ENCODE measurements at places on chromosomes 4 and X.

DNA sequence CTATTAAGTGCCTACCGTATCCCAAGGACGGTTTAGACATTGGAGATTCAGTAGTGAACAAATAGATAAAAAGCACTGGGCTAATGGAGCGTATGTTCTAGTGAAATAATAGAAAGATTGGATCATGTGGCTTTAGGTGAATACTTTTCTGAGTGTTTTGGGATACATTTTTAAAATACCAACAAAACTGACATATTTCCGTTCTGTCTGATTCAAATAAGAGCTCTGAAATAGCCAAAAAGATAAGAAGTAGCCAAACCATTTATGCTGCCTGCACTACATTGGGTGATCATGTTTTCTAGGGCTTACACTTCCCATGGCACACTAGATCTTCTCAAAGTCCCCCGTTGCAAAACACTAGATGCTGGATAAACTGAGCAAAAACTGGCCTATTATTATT lies 14.2 kb downstream of the IGFBP7 start:
- no peak for DNase-seq

DNA sequence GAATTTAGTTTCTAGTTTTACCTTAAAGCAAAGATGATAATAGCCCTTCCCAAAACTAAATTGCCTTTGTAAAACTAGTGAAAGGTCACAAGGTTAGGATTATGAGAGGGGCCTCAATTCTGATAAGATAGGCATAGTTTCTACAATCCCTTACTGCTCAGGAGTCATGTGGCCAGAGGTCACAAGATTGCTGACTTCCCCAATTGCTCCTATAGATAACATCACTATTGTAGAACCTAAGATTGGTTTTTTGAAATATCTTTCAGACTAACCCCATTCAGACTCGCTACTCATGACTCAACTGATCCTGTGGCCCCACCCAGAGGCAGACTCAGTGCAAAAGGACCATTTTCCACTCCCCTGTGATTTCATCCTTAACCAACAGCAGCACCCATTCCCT lies 70.3 kb downstream of the SCD5 start:
- no peak for DNase-seq

DNA sequence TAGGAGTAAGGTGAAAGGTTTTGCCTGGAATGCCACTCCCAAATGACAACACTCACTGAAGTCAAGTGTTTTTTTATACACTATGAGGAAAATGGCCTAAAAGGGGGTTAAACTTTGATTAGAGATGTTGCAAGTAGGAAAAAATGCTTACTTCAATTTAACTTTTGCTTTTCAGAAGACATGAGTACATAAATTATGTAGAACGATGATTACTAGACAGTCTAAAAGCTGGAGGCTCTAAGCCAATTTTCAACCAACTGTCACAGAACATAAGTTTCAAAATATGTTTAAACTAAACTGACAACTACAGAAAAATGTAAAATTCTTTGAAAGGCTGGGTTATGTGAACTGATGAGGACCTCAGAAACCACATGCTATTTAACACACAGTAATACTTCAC lies 83.4 kb downstream of the SHISA3 start:
- DNase-seq = no peak

GRCh38 chr4:57373991-57374390 lies 263.8 kb upstream of the IGFBP7 start:
- DNase-seq = no peak

DNA sequence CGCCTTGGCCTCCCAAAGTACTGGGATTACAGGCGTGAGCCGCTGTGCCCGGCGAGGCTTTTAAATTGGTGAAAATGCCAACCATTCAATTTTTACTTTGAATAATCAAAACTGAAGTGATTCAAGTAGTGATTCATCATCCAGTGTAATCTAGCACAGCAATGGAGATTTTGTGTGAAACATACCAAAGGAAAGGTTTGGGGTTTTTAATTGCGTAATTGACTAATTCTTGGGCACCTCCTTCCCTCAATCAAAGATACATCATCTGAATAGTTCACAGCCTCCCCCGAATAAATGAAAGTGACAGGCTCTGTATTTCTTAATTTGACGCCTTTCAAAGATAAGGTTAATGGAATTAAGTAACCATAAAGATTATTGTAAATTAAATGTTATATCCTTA lies 69.0 kb downstream of the DMD start:
- no peak for DNase-seq

DNA sequence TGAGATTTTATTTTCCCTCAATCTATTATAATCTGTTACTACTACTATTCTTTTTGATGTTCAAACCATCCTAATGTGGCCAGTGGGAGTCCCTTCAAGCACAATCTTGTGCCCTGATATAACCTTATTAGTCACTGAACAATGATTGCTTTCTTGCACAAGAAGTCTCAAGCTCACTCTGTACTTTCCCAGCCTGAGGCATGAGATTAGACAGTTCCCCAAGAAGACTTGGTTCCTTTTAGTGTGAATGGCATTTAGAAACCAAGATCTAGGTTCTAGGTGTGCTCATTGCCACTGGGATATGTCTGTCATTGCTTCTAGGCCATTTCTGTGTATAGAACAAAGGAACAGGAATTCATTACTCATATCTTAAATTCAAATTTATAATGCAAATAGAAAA lies 28.0 kb upstream of the RBM41 start:
- DNase-seq = no peak

- DNase-seq = no peak
Observed at GRCh38 chr4:6764976-6765620, 17.4 kb upstream of the KIAA0232 start.

DNA sequence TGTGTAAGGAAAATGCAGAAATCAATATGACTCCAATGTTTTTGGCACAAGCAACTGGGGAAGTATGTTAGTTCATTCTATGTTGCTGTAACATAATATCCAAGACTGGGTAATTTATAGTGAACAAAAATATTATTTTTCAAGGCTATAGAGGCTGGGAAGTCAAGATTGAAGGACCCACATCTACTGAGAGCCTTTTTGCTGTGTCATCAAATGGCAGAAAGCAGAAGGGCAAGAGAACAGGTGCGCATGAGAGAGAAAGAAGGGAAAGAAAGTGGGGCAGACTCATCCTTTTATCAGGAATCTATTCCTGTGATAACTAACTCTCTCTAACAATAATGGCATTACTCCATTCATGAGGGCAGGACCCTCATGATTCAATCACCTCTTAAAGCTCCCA lies 237.2 kb downstream of the FAT4 start:
- DNase-seq = no peak

GRCh38 chr4:10007793-10008608 lies 13.3 kb downstream of the SLC2A9 start:
- DNase-seq = peak; percentile 7

DNA sequence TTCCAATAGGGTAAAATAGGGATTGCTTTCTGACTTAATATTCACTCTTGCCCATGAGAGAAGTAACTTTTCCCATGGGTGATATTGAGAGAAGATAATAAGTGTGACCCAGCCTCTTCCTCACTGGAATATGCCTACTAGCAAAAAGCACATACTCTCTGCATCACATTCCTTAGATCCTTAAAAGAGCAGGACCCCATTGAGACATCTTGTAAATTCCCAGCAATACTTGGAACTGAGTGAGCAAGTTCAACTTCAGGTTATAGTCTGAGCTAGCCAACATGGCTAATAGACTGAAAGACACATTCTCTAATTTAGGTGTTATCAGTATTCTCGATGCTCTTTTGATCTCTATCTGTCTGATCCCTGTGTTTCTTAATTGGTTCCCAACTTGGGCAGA lies 1372.3 kb downstream of the STIM2 start:
- DNase-seq = no peak

DNA sequence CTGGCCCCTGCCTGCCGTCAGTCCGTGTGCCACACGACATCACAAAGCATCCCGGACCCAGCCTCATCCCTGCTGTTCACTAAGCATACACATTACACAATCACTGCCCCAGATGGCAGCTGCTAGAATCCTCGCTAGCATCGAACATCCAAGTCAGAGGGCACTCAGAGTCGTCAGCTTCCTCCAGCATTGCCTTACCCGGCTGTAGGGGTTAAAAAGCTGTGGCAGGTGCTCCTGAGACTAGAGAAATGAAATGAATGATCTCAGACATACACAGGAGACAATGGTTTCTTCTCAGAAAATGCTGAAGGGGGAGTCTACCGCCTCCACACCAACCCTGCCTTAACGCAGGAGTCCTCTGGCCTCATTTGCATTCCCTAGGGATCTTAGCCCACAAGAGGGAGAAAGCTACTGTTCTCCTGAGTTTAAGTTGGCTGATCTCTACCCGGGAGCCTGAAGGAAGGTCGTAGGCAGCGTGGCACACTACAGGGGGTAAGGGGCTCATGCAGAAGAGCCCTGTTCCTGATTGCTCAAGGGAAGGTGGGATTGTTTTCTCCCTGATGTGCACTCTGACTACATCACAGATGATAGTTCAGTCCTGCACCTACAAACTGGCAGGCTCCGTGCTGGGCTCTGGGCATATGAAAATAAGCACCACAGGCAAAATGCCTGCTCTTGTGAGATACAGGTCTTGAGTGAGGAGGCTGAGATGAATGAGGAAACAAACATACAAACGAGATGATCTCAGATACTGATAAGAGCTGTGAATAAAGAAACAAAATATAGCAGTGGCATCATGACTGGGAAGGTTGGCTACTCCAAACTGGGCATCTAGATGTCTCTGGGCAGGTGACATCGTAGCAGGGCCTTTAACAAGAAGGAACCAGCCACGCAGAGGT lies 2.6 kb upstream of the KIAA0232 start:
- peak; percentile 53 for DNase-seq

DNA sequence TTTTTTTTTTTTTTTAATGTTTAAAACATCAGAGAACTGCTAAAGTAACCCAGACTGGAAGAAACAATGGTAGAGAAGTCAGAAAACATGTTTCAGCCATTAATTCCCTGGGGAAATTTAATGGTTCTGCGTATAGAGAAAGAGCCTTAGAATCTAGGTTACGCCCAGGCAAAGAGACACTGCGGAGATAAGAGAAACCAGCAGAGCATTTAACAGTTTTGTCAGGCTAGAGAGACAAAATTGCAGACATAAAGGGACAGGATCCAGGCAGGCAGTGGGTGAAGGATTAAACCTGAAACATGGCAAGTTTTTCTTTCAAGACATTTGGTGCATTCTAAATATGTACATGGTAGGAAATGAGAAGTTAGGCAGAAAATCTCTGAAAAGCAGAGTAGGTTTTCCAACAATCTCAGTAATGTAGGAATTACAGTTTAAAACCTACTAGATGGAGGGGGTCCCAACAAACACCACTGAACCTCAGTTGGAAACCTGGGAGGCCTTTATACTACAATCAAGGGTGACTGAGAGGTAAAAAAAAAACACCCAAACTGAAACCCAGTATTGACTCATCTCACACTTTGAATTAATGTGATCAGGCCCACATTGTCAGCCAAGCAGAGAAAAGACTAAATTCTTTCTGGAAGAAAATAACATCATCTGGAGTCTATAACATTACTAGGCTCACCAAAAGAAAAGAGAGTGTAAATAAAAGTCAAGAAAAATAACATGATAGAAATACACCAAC lies 254.2 kb upstream of the NWD2 start:
- DNase-seq = no peak

- no peak for DNase-seq
Observed at GRCh38 chrX:41921492-41922430, 1.6 kb downstream of the CASK start.

- DNase-seq = no peak
Observed at GRCh38 chr4:76562161-76562560, 127.1 kb downstream of the SHROOM3 start.

GRCh38 chrX:84118769-84119168 lies 69.2 kb downstream of the RPS6KA6 start:
- no peak for DNase-seq

GRCh38 chr4:165433529-165433928 lies 54.7 kb downstream of the CPE start:
- DNase-seq = no peak

DNA sequence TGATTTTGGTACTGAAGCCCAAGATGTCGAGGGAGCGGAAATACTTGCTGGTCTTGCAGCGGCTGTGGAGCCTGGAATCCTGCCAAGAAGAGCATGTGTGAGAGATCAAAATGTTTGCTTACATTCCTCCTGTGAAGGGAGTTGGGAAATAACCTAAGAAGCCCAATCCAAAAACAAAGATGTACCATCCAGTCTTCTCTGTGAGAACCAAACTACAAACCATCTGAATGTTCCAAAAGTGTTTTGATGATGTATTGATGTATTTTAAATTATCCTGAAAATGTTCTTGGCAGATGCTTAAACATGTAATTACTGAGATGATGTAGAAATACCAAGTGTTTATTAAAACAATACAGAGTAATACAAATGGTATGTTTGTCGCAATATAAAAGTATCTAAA lies 10.1 kb upstream of the ADH1A start:
- DNase-seq = peak; percentile 1

DNA sequence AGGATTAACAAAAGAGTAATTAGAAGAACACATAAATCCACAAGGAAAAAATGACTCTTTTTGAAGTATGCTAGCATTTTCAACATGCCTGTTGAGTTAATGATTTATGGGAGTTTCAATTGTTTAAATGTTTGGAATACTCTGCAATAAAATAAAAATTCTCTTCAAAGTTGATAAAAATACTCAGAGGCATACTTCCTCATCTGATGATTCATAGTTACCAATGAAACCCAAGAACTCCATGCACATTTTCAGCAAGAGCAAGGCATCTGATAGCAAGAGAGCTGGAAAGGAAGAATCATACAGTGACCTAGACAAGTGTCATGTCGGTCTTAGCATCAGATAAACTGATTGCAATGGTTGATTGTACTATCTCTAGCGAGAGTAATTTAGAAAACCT lies 443.7 kb upstream of the ATOH1 start:
- DNase-seq = no peak

DNA sequence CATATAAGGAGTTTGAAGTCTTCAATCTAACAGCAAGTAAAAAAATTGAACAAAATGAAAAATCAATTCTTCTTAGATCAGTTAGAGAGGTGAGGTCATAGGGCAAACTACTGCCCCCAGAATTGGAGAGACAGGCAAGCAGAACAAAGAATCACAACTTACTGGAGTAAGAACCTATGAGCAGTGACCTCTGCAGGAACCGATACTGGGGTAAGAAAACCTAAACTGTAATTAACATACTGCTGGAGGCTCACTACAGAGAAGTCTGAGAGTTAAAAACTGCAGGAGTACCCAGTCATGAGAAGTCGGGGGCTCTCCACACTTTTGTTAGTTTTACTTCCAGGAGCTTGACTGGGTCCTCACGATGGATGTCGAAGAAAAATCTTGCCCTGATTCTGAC lies 16.0 kb downstream of the CLDN22 start:
- no peak for DNase-seq

GRCh38 chr4:182567119-182567518 lies 323.9 kb downstream of the TENM3 start:
- no peak for DNase-seq

DNA sequence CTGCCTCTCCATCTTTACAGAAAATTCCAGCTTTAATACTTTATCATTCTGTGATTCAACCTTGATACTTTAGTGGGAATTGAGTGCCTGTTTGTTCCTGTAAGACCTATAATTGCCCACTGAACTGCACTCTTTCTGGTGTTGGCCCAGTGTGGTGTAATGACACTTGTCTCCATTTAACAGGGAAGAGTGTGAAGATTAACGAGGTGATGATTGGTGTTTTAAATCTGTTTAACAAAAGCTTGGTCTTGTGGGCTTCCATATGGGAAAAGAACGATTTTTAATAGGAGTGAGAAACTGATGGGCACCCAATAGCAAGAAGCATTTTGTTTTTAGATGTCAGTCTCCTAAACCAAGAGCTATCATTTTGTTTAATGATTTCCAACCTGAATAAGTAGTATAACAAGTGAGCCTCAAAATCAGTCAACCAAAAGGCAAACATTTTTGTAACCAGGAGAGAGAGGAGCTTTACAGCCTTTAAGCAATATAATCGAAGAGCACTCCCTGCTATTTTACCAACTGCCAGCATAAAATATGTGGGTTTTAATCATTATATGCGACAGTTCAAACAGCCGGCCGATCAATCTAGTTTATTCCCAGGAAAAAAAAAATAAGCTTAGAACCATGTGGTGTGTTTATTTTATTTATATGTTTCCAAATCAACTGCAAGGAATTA lies 50.2 kb downstream of the SUPT20HL1 start:
- peak; percentile 12 for DNase-seq
